ENCODE measurements at places on chromosomes 12 and 14.

DNA sequence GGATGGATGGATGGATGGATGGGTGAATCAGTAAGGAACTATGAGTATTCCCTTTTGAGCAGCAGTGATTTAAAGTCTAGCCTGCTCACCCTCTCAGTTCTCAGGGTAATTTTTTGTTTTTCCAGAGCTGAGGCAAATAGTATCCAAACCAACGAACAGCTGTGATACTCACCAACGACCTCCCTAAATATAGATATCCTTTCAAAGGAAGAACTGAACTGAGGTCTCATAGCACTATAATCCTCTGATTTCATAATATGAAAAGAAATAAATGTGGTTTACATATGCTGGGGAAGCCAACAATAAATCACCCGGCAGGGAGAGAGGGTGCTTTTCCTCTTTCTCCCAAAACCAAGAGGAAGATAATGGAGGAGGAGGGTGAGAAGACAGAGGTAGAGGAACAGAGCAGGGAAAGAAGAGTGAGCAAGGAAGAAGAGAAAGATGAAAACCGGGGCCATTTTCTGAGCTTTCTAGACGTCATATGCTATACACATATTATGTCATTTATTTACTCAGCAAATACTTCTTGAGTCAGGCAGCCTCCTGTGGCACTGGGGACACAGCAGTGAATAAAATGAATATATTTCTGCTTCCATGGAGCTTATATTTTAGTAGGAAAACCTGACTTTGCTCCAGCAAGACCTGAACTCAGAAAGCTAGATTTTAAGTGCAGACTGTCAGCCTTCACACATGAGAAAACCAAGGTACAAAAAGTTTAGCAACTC, 710.7 kb upstream of the TBX3 start:
- no peak for DNase-seq

GRCh38 chr14:96479435-96480146, 22.6 kb upstream of the PAPOLA start:
- no peak for DNase-seq

DNA sequence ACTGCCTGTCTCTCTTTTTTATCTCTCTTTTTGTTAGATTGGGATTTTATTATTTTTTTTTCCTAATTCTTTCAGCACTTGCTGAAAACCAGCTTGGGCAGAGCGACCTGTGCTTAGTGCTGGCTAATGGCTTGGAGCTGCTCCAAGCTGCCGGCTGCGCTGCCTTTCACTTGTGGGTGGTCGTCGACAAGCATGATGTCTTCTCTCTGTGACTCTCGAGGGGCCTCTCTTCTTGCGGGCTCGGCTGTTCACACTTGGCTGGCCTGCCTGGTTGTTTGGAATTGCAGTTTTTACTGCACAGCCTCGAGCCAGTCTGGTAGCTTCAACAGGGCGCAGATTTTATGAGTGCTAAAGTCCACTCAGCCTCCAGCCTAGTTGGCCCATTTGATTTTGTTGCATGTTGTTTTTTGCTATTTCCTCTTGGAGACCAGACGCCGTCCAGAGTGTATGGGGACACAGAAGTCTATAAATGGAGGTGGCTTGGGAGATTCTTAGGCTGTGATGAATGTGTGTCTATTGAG, 18.6 kb downstream of the TPCN1 start:
- peak; percentile 81 for DNase-seq

DNA sequence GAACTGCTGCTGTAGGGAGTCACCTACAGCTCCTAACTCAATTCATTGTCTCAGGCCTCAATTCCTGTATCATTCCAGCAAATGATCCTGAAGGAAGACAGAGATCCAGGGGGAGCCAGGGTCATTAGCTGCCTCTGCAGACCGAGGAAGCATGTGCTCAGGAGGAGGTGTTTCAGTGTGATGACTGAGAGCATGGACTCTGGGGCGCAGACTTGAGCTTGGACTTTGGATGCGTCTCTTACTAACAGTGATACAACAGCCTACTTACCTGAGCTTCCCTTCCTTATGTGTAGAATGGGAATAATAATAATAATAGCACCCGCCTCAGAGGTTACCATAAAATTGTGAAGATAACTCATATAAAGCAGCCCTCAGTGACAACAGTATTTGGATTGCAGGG, 92.0 kb upstream of the USP44 start:
- no peak for DNase-seq

GRCh38 chr14:24277071-24277470, 5.7 kb upstream of the RABGGTA start:
- DNase-seq: no peak

DNA sequence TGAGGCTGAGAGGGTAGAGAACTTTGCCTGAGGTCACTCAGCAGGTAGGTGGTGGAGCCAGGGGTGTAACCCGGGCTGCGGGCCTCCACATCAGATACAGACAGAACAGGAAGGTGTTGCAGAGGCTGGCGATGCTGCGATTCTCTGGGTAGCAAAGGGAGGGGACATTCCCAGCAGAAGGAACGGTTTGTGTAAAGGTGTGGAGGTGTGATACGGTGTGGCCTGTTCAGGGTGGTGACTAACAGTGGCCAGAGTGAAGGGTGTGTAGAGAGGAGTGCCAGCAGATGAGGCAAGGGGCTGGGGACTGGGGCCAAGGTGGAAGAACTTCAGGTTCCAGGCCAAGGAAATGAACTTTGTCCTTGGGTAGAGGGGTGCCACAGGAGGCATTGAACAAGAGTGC, 18.2 kb upstream of the FAIM2 start:
- no peak for DNase-seq

DNA sequence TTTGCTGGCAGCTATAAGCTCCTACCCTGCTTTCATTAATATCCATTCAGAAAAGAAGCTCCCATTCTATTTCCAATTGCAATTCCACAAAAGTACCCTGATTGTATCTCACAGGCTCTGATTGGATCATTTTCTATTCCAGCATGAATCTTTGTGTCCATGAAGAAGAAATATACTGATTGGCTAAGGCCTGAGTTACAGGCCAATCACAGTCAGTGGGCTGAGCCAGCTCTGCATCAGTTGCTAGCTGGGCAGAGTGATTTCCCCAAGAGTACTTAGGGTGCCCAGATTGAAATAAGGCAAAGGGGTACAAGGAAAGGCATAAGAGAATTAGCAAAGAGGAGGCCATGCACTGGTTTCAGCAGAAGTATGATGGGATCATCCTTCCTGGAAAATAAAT, 14.4 kb downstream of the ART4 start:
- no peak for DNase-seq

DNA sequence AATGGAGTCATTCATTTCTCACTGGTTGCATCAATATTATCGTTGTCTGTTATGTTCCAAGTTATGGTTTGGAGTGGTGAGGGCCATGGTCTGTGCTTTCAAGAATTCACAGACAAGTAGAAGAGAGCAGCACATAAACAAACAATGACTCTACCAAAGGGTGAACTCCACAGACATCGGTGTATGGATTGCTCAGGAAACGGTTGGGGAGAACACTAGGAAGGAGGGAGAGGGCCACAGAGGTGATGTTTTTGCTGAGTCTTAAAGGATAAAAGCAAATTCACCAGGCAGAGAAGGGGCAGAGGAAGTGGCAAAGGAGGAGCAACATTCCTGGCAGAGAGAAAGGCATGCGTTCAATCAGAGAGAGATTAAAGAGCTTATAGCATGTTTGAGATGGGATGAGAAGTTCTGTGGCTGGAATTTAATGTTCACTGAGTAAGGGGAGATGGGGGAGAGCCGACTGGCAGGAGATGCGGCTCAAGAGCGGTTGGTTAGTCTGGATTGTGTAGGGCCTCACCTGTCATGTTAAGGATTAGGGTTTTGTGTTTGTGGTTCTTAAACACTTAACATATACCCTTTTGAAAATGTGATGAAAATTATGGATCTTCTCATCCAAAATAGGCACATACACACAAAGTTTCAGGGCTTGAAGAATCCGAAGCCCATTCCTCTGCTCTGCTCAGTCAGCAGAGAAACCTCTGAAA, 42.3 kb upstream of the FRMD6 start:
- DNase-seq: no peak

DNA sequence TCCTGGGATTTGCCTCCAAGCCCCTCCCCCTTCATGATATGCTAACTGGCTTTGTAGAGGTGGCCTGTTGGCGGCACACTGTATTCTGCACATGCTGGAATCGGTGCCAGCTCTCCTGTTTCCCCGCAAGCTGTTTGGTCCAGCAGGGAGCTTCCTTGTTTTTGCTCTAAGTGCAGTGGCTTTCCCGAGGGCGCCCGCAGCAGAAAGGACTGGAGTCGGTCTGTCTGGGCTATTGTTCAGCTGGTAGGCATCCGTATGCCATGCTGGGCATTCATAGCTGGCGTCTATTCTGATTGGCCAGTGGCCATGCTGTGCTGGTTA, 88.9 kb upstream of the MED13L start:
- DNase-seq: no peak

DNA sequence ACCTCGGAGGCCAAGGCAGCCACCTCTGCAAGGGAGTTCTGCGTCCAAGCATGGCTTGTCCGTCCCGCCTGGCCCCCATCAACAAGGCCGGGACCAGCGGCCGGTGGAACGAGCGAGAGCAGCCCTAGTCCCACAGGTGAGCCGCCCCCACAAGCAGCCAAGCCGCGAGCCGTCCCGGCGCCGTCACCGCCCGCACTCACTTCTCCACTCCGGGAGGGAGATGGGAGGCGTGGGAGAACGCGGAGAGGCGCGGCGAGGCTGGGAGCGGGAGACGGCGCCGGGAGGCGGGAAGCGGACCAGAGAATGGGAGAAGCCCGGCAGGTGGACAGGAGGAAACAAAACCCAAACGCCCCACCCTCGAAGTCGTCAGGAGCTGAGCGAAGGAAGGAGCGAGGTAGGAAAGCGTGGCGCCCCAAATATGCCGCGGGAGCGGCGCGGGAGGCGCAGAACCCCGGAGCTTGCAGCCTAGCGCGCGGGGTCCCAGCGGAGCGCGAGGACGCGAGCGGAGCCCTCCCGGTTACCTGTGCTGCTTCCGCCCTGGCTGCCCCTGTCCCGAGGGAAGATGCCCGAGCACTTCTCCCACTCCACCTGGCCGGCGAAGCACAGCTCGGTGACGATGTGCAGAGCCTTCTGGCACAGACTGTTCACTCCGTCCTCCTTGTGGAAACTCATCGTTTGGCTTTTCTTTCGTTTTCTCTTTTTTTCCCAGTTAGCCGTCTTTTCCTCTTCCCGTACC, 600 bp downstream of the SYT10 start:
- no peak for DNase-seq

- DNase-seq: no peak
These were observed 122.1 kb downstream of the FOXA1 start for GRCh38 chr14:37472906-37473305.

DNA sequence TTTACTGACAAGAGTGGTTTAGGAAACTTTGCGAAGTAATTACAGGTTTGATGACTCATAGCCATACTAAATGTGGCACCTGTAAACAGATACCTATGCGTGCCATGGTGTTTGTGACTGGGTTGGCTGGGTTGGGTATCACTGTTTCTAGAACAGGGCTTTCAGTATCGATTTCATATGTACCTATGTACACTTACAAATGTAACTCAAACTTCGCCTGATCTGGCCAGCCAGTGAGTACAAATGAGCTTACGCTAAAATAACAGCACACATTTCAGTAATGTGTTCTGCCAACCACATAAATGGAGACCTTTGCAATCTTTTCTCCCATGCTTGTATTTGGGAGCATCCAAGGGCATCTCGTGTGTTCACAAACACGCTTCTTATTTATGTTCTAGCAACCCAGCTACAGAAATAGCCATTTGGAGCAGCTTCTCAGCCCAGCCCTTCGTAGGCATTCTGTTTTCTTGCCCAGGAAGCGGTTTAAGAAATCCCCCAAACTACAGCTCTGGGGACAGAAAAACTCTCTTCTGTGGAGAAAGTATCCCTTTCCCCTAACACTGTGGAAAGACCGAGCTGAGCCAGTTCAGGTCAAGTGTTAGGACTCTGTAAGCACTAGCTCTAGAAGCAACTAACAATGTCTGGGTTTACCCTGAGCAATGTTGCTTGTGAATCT, 42.3 kb upstream of the MDM1 start:
- DNase-seq: no peak

GRCh38 chr14:80425686-80426085, 214.4 kb upstream of the DIO2 start:
- no peak for DNase-seq

GRCh38 chr14:104348741-104349140, 210.4 kb downstream of the KIF26A start:
- no peak for DNase-seq

GRCh38 chr14:86935241-86935885, 1057.6 kb downstream of the GALC start:
- DNase-seq: no peak

- no peak for DNase-seq
These were observed 281.7 kb upstream of the G2E3 start for GRCh38 chr14:30277268-30277667.

- DNase-seq: no peak
These were observed 63.5 kb downstream of the KITLG start for GRCh38 chr12:88516811-88517210.

DNA sequence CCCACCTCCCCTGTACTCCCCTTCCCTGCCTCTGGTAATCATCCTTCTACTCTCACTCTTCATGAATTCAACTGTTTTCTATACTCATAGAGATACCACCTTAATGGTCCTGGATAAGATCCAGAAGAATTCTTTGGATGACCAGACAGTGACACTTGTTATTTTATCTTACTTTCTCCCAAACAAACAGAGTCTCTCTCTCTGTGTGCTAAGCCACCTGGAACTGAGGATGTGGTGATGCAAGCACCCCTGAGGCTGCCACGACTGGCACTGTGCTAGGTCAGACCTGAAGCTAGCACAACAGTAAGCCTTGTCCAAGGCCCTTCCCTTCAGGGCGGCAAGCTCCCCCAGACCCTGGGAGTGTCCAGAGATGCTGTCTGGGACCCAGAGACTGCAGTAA, 250.2 kb downstream of the C12orf50 start:
- no peak for DNase-seq

GRCh38 chr12:94872971-94873733, 130.3 kb downstream of the NDUFA12 start:
- DNase-seq: peak; percentile 65

DNA sequence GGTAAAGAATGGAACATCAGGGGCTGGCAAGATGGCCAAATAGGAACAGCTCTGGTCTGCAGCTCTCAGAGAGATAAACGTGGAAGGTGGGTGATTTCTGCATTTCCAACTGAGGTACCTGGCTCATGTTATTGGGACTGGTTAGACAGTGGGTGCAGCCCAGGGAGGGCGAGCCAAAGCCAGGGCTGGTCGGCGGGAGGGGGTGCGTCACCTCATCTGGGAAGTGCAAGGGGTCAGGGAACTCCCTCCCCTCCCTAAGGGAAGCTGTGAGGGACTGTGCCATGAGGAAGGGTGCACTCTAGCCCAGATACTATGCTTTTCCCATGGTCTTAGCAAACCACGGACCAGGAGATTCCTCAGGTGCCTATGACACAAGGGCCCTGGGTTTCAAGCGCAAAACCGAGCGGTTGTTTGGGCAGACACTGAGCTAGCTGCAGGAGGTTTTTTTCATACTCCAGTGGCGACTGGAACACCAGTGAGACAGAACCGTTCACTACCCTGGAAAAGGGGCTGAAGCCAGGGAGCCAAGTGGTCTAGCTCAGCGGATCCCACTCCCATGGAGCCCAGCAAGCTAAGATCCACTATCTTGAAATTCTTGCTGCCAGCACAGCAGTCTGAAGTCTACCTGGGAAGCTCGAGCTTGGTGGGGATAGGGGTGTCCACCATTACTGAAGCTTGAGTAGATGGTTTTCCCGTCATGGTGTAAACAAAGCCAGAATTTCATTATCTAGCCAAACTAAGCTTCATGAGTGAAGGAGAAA, 317.6 kb downstream of the NELL2 start:
- DNase-seq: no peak

GRCh38 chr12:31890295-31891285, 68.6 kb upstream of the RESF1 start:
- no peak for DNase-seq

All from HuH-7 (cell line).